ENCODE measurements at places on chromosomes 12 and 14. TPM values are rescaled to one million over a fixed set of nuclear protein-coding genes. Genes with fewer than 3 reads are reported as not detected.

- peak; percentile 58 for DNase-seq
- peaks cover 35% of the 10 kb centered on the region for H3K36me3 ChIP-seq
- H3K4me3 ChIP-seq: no peak overlapping the region
- peak overlapping the region; percentile 6 for H3K27ac ChIP-seq
These were observed 26.9 kb downstream of the ZFC3H1 start for GRCh38 chr12:71636704-71637115.

DNA sequence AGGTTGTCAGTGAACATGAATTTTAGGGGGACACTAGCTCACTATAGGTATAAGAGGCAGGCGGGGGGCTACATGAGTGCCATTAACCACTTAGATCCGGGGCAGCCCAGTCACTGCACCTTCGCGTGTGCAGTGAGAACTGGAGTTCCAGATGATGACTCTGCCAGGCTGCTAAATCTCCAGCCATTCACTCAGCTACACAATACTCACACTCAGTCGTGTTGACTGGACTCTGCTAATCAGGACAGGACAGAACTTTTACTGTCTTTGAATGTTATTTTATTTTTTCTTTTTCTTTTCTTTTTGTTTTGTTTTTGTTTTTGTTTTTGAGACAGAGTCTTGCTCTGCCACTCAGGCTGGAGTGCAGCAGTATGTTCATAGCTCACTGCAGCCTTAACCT lies 465.6 kb downstream of the AACS start:
- no peak overlapping the region for H3K27ac ChIP-seq
- DNase-seq: no peak
- no peaks in the 10 kb centered on the region for H3K36me3 ChIP-seq
- no peak overlapping the region for H3K4me3 ChIP-seq

GRCh38 chr12:79370021-79370420 lies 320.7 kb downstream of the PAWR start:
- H3K27me3 ChIP-seq: no peaks in the 10 kb centered on the region
- DNase-seq: no peak
- H3K4me3 ChIP-seq: no peak overlapping the region
- peaks cover 16% of the 10 kb centered on the region for H3K4me1 ChIP-seq
- H3K27ac ChIP-seq: no peak overlapping the region

Gene IL23A
- not detected for total RNA-seq

Gene TSPAN19
- not detected for total RNA-seq

Gene PDZRN4
- not detected for total RNA-seq
